Caudate nucleus (tissue), 63 donors: ENCODE measurements at places on chromosomes 12 and 14.

DNA sequence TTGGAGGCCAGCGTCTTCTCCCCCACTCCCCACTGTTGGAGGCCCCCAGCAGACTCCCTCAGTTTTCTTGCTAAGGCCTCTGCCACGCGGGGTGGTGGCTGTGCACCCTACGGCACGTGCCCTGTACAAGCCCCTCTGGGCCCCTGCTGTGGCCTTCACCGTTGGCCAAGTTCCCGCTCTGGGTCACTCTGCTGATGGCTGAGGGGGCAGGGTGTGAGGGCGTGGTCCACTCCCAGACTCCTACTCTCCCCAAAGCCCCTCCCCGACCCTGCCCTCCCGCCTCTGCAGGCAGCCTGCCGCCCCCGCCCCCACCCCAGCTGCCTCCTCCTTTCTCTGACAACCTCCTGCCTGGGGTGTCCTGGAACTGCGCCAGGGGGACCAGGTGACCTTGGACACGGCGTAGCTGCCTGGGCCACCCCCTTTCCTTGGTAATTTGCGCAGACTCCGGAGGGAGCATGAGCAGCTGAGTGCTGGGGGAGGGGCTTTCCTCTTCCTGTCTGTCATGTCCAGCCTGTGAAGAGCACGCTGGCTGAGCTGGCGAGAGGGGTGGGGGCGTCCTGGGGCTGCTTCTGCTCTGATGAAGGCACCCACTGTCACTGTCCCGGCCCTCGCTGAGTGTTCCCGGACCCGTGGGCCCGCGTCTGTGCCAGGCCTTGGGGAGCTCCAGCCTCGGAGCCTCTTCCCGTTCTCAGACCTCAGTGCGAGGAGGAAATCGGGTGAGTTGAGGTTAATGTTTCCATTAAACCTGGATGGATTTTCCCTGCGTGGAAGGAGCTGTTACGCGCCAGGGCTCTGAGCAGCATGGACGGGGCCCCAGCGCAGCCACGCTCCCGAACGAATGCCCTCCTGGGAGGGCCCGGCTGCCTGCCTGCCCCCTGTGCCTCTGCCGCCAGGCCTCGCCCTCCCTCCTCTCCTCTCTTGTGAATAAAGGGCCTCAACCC, 85.0 kb downstream of the KIF26A start:
- no peak for DNase-seq

DNA sequence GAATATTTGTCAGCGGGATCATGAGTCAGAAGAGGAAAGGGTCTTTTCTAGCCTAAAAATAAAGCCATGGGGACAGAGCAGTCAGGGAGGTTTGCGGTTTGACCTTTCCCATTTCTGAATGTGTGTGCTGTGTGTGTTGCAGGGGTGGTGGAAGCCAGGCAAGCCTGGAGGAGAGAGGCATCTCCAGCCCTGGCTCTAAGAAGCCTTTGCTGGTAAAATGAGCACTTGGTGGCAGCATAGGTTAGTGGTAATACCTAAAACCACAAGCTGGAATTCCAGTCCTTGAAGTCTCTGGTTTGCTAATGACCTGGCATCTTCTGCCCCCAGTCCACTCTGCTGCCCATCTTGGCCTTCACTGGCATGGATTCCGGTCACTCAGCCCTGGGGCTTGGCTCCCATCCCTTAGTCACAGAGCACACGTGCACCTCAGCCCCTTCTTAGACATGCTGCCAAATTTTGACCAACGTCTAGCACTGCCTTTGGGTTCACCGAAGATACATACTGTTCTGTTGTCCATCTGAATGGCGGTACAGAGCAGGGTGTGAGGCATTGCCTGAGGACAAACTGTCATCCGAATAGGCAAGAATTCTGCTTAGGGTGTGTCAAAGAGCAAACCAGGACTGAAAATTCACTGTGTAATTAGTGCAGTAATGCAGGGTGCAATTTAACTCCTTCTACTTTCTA, 52.7 kb downstream of the KCNA5 start:
- no peak for DNase-seq

GRCh38 chr12:40107803-40108620, 2.1 kb upstream of the SLC2A13 start:
- no peak for DNase-seq

GRCh38 chr14:23357261-23357660, 4.6 kb upstream of the SLC22A17 start:
- DNase-seq: no peak

GRCh38 chr12:95146769-95147168, 70.5 kb downstream of the FGD6 start:
- DNase-seq: no peak
